T-helper 17 cell (primary cell): ENCODE measurements at places on chromosomes 6 and 20. TPM values are rescaled to one million over a fixed set of nuclear protein-coding genes. Genes with fewer than 3 reads are reported as not detected.
A peak's percentile ranks its signal among the peaks of the same experiment; 100 is the strongest.

GRCh38 chr6:165769401-165769800 lies 106.4 kb upstream of the PDE10A start:
- H3K4me1 ChIP-seq: no peaks in the 10 kb centered on the region
- no peak overlapping the region for H3K27ac ChIP-seq
- H3K36me3 ChIP-seq: no peaks in the 10 kb centered on the region
- DNase-seq: no peak
- no peak overlapping the region for H3K4me3 ChIP-seq
- peaks cover 15% of the 10 kb centered on the region for H3K27me3 ChIP-seq

- DNase-seq: no peak
- no peak overlapping the region for H3K27ac ChIP-seq
- no peak overlapping the region for H3K4me3 ChIP-seq
- no peaks in the 10 kb centered on the region for H3K36me3 ChIP-seq
- H3K27me3 ChIP-seq: no peaks in the 10 kb centered on the region
Measured at GRCh38 chr20:15317546-15318232, 980.3 kb upstream of the FLRT3 start.

DNA sequence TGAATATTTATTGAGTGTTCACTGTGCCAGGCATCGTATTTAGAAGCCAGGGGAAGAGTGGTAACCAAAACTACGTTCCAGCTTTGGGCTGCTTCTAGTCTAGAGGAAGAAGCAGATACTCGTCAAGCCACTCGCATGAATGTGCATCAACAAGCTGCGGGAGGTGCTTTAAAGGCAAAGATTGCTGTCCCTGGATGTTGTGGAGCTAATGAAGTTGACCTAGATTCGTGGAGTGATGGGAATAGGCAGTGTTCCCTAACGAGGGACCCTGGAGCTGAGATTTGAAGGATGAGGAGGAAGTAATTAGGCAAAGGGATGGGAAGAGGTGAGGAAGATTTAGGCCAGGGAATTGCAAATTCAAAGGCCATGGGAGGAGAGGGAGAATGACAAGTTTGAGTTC lies 118.9 kb downstream of the TMEM170B start:
- no peak overlapping the region for H3K4me3 ChIP-seq
- peaks cover 3% of the 10 kb centered on the region for H3K36me3 ChIP-seq
- no peak overlapping the region for H3K27ac ChIP-seq

DNA sequence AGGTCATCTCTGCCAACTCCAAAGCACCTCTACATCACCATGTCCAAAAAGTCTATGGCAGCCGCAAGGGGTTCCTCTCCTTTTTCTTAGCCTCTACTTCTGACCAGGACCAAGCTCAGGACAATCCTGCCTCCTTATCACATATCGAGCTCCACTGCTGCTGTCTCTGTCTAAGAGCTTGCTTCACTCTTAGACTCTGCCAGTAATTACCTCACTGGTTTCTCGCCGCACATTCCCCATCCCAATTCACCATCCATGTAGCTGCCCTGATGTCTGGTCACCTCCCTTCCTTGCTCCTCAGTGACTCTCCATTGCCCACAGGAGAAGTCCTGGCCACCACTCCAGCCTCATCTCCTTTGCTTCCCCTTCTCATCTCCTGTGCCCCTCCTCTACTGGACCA lies 24.1 kb upstream of the PI16 start:
- H3K4me1 ChIP-seq: peaks cover 22% of the 10 kb centered on the region
- DNase-seq: no peak
- no peaks in the 10 kb centered on the region for H3K27me3 ChIP-seq
- peaks cover 5% of the 10 kb centered on the region for H3K36me3 ChIP-seq
- H3K27ac ChIP-seq: no peak overlapping the region
- no peak overlapping the region for H3K4me3 ChIP-seq

- no peak for DNase-seq
- H3K27me3 ChIP-seq: no peaks in the 10 kb centered on the region
- H3K4me1 ChIP-seq: peaks cover 5% of the 10 kb centered on the region
- H3K4me3 ChIP-seq: no peak overlapping the region
- H3K36me3 ChIP-seq: peaks cover 13% of the 10 kb centered on the region
- no peak overlapping the region for H3K27ac ChIP-seq
Measured at GRCh38 chr20:13292201-13292885, 71.3 kb downstream of the ISM1 start.

GRCh38 chr6:131765081-131765803 lies 42.6 kb upstream of the ENPP1 start:
- H3K4me3 ChIP-seq: no peak overlapping the region
- no peak overlapping the region for H3K27ac ChIP-seq
- H3K36me3 ChIP-seq: peaks cover 3% of the 10 kb centered on the region

DNA sequence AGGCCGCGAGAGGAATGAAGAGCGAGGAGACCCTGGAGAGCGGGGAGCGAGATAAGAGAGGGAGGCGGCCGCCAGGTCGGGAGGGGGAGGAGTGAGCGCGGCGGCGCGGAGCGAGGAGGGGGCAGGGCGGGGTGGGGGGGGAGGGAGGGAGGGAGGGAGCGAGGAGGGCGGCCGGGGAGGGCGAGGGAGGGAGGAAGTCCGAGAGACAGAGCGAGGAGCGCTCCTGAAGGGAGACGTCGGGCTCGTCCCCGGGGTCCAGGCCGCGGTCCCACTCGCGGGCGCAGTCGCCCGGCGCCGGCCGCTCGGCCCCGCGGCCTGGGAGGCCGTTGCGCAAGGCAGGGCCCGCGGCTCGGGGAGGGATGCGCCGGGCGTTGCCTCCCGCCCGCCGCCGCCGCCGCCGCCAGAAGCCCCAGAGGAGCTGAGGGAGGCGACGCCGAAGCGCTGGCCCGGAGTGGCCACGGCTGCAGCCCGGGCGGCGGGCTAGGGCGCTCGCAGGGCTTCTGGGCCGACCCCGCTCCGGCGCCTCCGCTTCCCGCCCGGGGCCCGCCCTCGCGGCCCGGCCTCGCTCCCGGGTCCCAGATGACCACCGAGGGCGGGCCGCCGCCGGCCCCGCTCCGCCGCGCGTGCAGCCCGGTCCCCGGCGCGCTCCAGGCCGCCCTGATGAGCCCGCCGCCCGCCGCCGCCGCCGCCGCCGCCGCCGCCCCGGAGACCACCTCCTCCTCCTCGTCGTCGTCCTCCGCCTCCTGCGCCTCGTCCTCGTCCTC lies at the start of gene FOXF2:
Gene FOXF2 (plus strand): TSS at position 208 of the 764 bp plus-strand sequence. CDS start 372 bp downstream, at position 580.
- H3K36me3 ChIP-seq: peaks cover 16% of the 10 kb centered on the region
- H3K4me1 ChIP-seq: peaks cover 19% of the 10 kb centered on the region
- H3K27me3 ChIP-seq: peaks cover 71% of the 10 kb centered on the region
- no peak for DNase-seq

- H3K4me3 ChIP-seq: no peak overlapping the region
- no peak for DNase-seq
- no peaks in the 10 kb centered on the region for H3K36me3 ChIP-seq
Measured at GRCh38 chr20:7760247-7761031, 179.8 kb downstream of the HAO1 start.

DNA sequence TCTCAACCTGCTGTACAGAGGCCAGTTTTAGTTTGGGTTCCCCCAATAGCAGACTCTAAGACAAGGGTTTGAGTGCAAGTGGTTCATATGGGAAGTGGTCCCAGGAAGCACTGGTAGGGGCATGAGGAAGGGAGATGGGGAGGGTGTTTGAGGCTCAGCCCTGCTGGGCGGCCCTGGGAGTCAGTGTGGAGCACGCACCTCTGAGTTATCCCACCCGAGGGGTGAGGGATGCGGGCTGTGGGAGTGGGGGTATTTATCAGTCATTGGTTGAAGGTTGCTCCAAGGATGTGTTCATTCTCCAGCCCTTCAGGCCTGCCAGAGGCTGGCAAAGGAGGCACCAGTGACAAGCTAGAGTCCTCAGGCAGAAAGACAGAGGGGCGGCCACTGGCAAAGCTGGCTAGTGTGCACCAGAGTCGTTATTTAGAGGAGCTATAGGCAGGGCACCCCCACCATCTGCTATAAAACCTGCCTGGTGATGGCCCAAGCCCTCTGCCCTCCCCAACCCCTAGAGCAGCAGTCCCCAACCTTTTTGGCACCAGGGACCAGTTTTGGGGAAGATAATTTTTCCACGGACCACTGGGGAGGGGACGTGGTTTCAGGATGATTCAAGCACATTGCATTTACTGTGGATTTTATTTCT lies 16.5 kb downstream of the PXMP4 start:
- no peak overlapping the region for H3K4me3 ChIP-seq
- no peak for DNase-seq

DNA sequence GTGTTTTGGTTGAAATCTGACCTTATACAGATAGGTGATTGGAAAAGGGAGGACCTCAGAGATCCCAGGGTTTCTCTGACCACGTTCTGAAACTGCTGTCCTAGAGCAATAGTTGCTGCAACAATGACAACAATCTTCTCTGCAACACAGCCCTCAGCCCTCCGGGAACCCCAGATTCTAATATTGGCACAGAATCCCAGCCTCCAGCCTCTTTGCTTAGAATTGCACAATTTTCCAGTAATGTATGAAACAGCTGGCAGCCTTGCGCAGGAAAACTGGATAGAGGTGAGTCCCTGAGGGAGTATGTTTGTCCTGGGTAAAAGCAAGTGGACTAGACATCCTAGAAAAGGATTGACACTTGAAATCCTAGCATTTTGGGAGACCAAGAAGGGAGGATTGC lies 30.4 kb upstream of the PNRC1 start:
- H3K27ac ChIP-seq: no peak overlapping the region
- no peaks in the 10 kb centered on the region for H3K27me3 ChIP-seq
- H3K36me3 ChIP-seq: no peaks in the 10 kb centered on the region
- H3K4me3 ChIP-seq: no peak overlapping the region

GRCh38 chr6:140036196-140036595 lies 661.7 kb upstream of the CITED2 start:
- no peaks in the 10 kb centered on the region for H3K36me3 ChIP-seq
- no peak for DNase-seq
- peaks cover 8% of the 10 kb centered on the region for H3K27me3 ChIP-seq
- H3K4me1 ChIP-seq: peaks cover 4% of the 10 kb centered on the region
- H3K27ac ChIP-seq: no peak overlapping the region

GRCh38 chr20:32534661-32535240 lies 50.4 kb downstream of the NOL4L start:
- DNase-seq: no peak
- peaks cover 5% of the 10 kb centered on the region for H3K36me3 ChIP-seq
- peak overlapping the region; percentile 95 for H3K4me3 ChIP-seq
- peak overlapping the region; percentile 99 for H3K27ac ChIP-seq

DNA sequence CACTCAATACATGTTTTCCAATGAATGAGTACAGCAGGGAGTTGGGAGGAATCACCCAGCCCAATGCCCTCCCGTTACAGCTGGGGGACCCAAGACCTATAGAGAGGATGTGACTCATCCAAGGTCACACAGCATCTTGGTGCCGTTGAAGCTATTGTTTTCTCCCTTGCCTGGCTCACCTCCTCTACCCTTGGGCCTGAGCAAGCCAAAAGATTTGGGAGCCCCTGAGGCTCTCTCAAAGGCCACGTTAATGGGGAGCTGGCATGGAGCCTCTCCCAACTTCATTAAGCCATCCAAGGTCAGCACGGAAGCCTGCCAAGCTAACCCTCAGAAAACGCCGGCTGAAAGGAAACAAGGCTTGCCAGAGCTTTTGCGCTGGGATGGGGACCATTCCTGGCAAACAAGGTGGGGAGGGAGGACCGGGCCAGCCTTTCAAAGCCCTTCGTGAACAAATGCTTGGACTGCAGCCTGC lies 30.4 kb downstream of the KCNB1 start:
- DNase-seq: no peak
- H3K4me1 ChIP-seq: peaks cover 3% of the 10 kb centered on the region
- no peak overlapping the region for H3K4me3 ChIP-seq
- H3K27ac ChIP-seq: no peak overlapping the region
- no peaks in the 10 kb centered on the region for H3K36me3 ChIP-seq

- H3K4me1 ChIP-seq: no peaks in the 10 kb centered on the region
- H3K4me3 ChIP-seq: no peak overlapping the region
- DNase-seq: no peak
- no peaks in the 10 kb centered on the region for H3K36me3 ChIP-seq
Measured at GRCh38 chr6:165679326-165679725, 16.3 kb upstream of the PDE10A start.

GRCh38 chr6:10331334-10331968 lies 83.4 kb downstream of the TFAP2A start:
- no peak for DNase-seq
- no peak overlapping the region for H3K27ac ChIP-seq
- no peaks in the 10 kb centered on the region for H3K36me3 ChIP-seq
- H3K4me3 ChIP-seq: no peak overlapping the region
- H3K27me3 ChIP-seq: peaks cover 16% of the 10 kb centered on the region
- no peaks in the 10 kb centered on the region for H3K4me1 ChIP-seq

GRCh38 chr6:156280065-156280464 lies 497.1 kb upstream of the ARID1B start:
- peaks cover 5% of the 10 kb centered on the region for H3K4me1 ChIP-seq
- no peak for DNase-seq
- peaks cover 6% of the 10 kb centered on the region for H3K36me3 ChIP-seq
- no peaks in the 10 kb centered on the region for H3K27me3 ChIP-seq

- H3K27ac ChIP-seq: no peak overlapping the region
- no peaks in the 10 kb centered on the region for H3K27me3 ChIP-seq
Measured at GRCh38 chr6:20763296-20763695, 229.0 kb downstream of the CDKAL1 start.

- H3K4me3 ChIP-seq: no peak overlapping the region
- peaks cover 2% of the 10 kb centered on the region for H3K36me3 ChIP-seq
- no peak overlapping the region for H3K27ac ChIP-seq
- H3K4me1 ChIP-seq: no peaks in the 10 kb centered on the region
- peaks cover 12% of the 10 kb centered on the region for H3K27me3 ChIP-seq
Measured at GRCh38 chr6:133805876-133806275, 83.0 kb upstream of the TCF21 start.

- H3K36me3 ChIP-seq: no peaks in the 10 kb centered on the region
- no peaks in the 10 kb centered on the region for H3K27me3 ChIP-seq
- H3K4me3 ChIP-seq: no peak overlapping the region
Measured at GRCh38 chr6:32889533-32889932, 35.5 kb downstream of the PSMB9 start.

DNA sequence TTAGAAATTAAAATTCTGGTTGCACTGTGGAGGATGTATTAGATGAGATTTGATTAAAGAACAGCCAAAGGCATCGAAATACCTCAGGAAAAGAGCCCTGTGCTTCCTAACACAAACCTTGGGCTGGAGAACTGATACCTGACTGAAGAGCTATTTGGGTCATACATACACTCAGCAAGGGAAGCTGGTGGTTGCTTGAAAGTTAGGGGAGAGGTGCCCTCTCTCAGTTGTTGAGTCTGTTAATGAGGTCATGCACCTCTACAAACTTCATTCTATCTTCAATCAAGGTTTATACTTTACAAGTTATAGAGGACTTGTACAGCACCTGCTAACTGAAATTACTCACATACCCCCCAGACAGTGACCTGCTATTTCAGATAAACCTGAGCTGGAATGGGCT lies 25.5 kb downstream of the FAM184A start:
- peak overlapping the region; percentile 34 for H3K27ac ChIP-seq
- H3K4me1 ChIP-seq: peaks cover 13% of the 10 kb centered on the region
- no peak for DNase-seq
- no peaks in the 10 kb centered on the region for H3K27me3 ChIP-seq

The PRPH2 gene
- total RNA-seq: not detected

The POU3F2 gene
- total RNA-seq: not detected

The TINAG gene
- not detected for total RNA-seq

The KHDC1 gene
- 0.52 TPM for total RNA-seq

The CD109 gene
- 0.83 TPM for total RNA-seq
